Heart right ventricle (tissue), 16 donors: ENCODE measurements at places on chromosomes 13 and 19. TPM values are rescaled to one million over a fixed set of nuclear protein-coding genes. Genes with fewer than 3 reads are reported as not detected.

DNA sequence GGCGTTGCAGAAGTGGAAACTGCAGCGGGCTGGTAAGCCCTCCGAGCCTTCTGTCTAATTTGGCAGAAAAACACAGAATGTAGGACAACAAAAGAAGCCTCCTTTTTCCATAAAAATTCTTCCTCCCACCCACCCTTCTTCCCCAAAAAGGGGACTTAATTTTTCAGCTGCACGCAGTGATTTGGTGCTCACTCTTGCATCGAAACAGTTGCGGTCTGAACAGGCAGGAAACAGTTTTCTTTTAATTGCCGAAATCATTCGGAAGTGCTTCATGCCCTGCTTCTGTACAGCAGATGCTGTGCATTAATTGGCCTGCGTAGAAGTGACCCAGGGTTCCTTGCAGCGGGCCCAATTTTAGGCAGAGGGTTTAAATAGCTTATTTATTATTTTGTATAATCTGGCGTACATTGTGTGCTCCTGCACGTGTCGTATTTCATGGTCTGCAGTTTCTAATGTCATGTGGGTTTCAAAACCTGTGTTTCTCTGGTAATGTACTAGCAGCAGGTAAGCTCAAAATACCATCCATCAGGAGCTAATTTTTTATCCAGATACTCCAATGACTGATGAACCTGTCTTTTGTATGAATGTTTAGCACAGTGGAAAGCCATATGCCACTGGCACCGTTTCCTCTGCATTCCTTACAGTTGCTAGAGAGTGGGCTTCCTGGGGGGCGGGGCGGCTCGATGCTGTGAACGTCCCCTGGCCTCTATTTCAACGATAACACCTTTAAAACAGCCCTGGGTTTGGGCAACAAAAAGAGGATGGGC lies 66.6 kb downstream of the GGACT start:
- DNase-seq = no peak

- no peak for DNase-seq
Measured at GRCh38 chr13:40402931-40403431, 263.5 kb downstream of the FOXO1 start.

GRCh38 chr13:98175823-98176222 lies 1.2 kb downstream of the RNF113B start:
- no peak for DNase-seq

- no peak for DNase-seq
Measured at GRCh38 chr19:1410136-1410786, 2.9 kb downstream of the DAZAP1 start.

DNA sequence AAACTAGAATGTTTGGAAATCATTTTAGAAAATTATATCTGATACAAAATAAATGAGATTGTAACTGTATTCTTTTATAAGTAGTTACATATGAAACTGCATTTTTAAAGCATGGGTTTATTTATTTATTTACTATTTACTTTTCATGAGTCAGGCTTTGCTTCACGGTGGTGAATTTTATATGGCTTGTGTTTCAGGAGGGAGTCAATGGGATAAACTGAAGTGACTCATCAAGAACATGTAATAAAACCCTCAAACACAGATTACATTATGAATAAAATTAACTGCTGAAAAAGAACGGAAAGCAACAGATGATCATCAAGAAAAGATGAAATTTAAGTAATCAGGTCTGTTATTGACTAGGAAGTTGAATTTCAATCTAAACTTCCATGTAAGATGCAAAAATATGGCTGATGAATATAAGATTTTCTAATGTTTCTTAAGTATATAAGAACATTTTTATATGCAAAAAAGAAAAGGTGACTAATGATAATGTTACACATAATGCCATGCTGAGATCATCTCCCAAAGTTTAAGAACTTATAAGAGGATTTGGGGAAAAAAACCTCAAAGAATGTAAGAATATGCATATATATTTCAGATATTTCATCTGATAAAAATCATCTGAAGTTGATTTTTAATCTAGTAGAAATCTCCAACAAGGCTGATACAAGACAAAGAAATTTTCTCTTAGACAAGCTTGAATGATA lies 383.6 kb downstream of the SLITRK1 start:
- DNase-seq = no peak

DNA sequence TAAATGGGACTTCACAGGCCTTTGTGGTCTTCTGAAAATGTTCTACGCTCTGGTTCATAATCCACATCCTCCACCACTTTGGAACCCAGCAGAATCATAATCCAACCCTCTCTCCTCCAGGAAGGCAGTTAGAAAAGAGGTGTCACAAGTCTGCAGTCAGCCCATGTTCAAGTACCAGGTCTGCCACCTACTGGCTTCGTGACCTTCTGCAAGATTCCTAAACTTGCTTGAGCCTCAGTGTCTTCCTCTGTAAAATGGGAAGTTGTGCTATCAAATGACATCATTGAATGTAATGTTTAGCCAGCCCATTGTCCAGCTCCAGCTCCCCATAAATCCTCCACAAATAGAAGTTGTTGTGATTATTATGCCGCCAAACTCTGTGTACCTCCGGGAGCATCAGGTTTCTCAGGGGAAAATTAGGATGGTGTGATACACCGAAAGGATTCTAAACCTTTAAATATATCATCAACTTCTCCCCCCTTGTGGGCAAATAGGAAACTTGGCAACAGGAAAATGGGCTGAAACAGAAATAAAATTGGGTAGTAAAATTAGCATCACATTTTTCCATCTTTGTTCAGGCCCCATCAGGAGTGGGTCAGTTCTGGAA lies 109.7 kb downstream of the NUFIP1 start:
- DNase-seq = no peak

Gene FARP1
- 13.9 TPM for total RNA-seq

Gene COL4A1
- 150 TPM for total RNA-seq

Gene ZFP28
- total RNA-seq = 7.7 TPM

Gene ZNF681
- 0.61 TPM for total RNA-seq
